B cell (primary cell): ENCODE measurements at places on chromosomes 5 and 9.

- no peak for DNase-seq
Measured at GRCh38 chr5:145941448-145942130, 5.2 kb downstream of the SH3RF2 start.

GRCh38 chr9:3852545-3852944 is 326.7 kb upstream of the RFX3 start:
- no peak for DNase-seq

GRCh38 chr9:6605202-6605601 is 40.3 kb downstream of the GLDC start:
- peak; percentile 63 for DNase-seq

GRCh38 chr9:133948561-133949485 is 43.3 kb downstream of the VAV2 start:
- DNase-seq = no peak

GRCh38 chr5:83551821-83552220 is 80.3 kb downstream of the VCAN start:
- DNase-seq = no peak

DNA sequence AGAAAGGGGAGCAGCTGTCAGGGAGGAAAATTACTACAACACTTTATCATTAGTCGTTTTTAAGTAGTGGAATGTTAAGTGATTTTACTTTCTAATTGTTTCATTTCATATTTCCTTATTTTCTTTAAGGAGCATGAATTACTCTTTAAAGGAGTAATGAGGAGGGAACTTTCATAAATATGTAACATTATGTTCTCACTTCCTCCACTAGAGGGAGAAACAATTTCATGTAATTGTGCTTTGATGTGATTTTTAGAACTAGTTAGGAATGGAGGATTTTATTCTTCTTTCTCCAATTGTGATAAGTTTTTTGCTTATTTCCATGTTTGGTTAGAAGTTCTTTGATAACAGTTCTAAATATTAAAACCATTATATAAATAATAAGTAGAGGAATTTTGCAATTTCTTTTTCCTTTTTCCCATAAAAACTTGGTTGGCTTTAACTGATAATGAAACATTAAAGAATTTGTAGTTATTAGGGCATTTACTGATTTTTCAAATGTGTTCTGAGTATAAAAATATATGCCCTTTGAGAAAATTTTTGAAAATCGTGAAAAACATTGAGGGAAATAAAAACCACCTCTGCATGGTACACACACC is 25.6 kb downstream of the CEP78 start:
- DNase-seq = peak; percentile 27

DNA sequence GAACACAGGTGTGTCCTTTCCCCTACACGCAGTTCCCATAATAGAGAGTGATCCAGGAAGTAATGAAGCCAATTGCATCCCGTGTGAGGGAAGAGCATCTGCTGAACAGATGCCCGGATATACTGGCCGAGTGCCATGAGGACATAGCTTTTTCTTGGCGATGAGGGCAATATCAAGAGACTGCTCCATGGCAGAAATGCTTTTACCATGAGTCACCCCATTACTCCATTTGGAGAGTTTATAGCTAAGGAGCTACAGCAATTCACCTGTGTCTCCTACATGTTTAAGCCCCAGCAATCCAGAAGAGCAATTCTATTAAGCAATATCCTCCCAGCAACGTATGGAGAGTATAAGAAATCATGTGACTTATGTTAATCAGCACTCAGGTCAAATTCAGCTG is 222.0 kb upstream of the KLF4 start:
- no peak for DNase-seq

DNA sequence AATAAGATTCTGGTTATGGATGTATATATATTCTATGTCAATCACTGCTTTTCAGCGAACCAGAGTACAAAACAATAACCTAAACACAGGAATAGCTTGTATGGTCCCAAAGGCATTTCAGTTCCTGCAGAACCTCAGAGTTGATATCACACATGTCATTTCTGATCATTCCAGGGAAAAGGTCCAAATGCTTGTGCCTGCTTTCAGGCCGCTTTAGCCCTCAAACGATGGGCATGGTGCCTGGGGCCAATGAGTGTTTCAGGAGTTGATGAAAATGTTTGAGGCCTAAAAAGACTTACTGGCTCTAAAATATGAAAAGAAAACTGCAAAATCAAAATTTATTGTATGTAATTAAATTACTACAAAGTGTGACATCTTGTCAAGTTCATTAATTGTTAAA is 22.8 kb downstream of the ANGPTL2 start:
- DNase-seq = no peak

DNA sequence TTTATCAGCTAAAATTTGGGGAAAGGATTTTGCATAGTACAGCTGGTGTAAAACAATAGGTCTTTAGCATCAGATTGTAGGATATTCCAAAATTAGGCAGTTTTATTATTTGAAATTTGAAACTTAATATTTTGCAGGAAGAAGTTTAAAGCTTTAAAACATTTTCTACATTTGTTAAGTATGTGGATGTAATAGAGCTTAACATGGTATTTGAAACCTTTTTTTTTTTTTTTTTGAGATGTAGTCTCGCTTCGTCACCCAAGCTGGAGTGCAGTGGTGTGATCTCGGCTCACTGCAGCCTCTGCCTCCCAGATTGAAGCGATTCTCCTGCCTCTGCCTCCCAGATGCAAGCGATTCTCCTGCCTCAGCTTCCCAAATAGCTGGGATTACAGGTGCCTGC is 2.9 kb downstream of the DENND4C start:
- DNase-seq = no peak

DNA sequence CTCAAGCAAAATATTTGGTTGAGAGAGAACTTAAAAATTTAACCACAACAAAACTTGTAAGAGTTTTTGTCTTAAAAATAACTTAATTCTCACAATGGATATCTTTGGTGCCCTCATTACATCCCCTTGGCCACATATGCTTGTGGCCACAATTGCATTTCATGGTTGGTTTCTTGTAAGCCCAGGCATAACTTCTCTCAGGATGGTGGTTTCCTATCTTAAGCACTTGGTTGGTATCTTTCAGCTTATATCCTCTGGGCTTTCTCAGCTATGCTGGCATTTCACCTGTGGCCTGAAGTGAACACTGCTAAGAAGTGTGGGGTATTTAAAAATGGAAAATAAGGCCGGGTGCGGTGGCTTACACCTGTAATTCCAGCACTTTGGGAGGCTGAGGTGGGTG is 212.4 kb upstream of the MEF2C start:
- no peak for DNase-seq

- DNase-seq = peak; percentile 75
Measured at GRCh38 chr5:143402553-143403333, 743 bp downstream of the NR3C1 start.

GRCh38 chr9:127896395-127897192 is 2.8 kb downstream of the ST6GALNAC6 start:
- peak; percentile 10 for DNase-seq

DNA sequence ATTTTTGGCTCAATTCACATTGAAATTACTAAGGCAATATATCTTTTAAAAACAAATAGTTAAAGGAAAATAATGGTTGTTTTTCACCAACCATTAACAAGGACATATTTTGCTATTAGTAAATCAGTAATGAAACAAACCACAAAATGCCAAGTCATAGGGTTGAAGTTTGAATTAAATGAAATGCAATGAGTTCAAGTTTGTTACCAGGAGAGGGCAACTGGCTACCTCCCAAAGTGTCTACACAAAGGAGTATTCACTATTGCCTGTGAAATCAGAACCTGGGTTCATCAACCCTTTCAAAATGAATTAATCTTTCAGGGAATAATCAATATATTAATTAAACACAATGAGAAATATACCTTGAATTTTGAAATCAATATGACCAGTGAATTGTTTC is 138.4 kb upstream of the DMRTA1 start:
- DNase-seq = no peak

DNA sequence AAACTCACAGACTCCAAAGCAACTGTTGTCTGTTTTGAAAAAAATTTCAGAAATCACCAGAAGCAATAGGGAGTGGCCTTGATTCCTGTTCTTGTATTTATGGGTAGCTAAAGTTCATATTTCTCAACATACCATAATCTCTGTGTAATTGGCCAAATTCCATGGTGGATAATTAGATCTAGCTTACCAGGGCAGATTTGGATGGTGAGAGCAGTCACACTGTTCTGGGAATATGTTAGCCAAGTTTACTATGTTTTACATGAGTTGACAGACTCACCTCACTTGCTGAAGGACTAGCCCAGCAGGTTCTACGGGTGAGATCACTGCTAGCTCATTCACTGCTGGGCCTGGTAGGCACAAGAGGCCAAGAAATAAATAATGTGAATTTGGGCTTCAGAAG is 32.7 kb upstream of the CDKN2B start:
- no peak for DNase-seq

- DNase-seq = no peak
Measured at GRCh38 chr5:8314965-8315364, 446.0 kb downstream of the MTRR start.

- no peak for DNase-seq
Measured at GRCh38 chr5:42677156-42677842, 79.3 kb upstream of the CCDC152 start.

DNA sequence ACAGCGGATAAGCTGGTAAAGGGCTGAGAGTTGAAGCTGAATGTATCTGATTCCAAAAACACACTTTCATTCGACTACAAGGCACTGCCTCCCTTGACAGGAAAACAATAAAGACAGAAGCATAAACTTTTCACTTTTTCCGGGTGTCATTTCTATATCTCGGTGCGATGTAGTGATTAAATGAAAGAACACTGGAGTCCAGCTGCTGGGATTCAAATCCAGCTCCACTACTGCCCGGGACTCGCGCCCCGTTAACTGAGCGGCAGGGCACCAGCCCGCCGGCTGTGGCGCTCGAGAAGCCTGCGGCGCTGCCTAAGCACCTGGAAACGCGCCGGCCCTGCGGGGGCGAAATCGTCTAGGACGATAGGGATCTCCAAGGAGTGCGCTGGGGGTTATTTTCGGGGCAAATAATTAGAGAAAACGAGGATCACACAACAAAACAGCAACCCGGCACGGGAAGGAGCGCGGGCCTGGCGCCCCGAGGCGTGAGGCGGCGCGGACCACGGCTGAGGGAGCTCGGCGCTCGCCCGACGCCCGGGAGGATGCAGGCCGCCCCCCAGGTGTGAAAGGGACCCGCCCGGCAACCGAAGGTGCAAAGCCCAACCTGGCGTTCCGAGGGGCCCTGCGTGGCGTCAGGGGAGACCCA is 837 bp downstream of the UIMC1 start:
- peak; percentile 81 for DNase-seq

GRCh38 chr9:109806506-109807115 is 26.6 kb downstream of the PALM2AKAP2 start:
- DNase-seq = no peak

DNA sequence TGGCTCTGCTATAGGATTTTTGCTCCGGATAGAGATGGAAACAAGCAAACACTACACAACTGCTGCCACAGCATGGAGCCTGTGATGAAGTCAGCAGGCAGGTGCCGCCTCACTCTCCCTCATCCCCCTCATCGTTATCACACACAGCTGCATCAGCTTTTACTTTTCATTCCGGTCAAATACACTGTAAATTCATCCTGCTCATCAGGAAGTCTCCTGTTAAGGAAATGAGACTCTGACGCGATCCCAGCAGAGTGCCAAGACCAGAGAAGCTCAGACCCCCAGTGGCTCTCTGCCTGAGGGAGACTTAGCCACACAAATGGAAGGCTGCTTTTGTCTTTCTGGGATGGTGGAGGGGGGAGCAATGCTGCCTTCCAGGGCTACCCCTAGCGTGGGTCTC is 270.2 kb downstream of the ELAVL2 start:
- DNase-seq = no peak

- DNase-seq = no peak
Measured at GRCh38 chr9:91066856-91067255, 265.2 kb downstream of the SYK start.

- no peak for DNase-seq
Measured at GRCh38 chr5:53542926-53543325, 17.5 kb upstream of the NDUFS4 start.

GRCh38 chr9:87271696-87272477 is 225.8 kb upstream of the DAPK1 start:
- no peak for DNase-seq

- peak; percentile 92 for DNase-seq
Measured at GRCh38 chr9:127698985-127699670, 7.7 kb upstream of the CFAP157 start.

DNA sequence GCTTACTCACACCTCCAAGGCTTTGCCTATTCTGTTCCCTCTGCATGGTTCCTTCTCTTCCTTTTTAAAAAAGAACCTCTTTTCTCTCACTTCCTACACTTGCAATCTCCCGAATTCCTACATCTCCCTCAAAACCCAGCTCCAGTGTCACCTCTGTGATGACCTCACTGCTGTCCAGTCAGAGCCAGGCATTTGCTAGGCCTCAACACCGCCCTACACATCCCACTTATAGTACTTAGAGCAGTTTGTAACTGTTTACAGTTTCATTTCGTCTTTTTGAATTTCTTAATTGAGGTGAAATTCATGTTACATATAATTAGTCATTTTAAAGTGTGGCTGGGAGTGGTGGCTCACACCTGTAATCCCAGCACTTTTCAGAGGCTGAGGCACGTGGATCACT is 30.8 kb downstream of the CD14 start:
- DNase-seq = no peak

GRCh38 chr9:34385561-34386230 is 9.0 kb upstream of the MYORG start:
- no peak for DNase-seq

GRCh38 chr9:125829743-125830142 is 82.6 kb downstream of the PBX3 start:
- peak; percentile 79 for DNase-seq

DNA sequence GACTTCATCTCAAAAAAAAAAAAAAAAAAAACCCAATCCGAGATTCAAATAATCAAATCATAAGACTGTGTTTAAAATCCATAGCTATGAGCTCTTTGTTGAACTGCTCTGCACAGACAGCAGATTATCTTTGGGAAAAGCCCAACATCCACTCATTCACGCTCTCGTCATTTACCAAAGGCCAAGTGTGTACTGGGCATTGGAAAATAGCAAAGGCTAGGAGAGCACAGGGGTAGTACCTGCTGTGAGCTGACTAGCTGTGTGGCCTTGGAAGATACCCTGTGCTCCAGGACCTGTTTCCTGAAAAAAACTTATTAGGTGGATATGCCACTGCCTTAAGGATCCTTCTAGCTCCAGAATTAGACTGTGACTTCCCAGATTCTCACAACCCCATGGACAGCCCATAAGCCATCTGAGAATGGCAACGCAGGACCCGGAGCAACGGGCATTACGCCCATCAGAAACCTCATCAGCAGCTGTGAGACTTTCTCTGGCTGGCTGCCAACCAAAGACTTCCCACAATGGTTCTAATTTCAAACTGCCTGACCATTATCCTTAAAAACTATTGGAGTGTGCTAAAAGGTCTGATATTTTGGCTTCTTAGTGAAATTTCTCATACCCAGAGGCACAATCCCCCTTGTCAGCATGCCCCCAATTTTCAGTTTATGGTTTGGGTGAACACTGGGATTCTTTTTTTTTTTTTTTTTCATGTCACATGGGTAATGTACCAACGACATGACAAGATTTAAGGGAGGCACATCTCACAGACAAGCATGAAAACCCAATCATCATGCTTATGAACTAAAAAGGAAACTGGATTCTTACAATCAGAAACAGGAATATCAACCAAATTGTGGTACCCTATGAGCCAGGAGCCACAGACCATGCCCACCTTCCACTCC is 16.8 kb downstream of the SERINC5 start:
- no peak for DNase-seq

GRCh38 chr5:55278778-55279177 is 28.7 kb downstream of the DHX29 start:
- no peak for DNase-seq

GRCh38 chr9:71504636-71505035 is 263.7 kb downstream of the CEMIP2 start:
- no peak for DNase-seq

- DNase-seq = no peak
Measured at GRCh38 chr5:53481159-53481886, 894 bp downstream of the FST start.

- DNase-seq = no peak
Measured at GRCh38 chr5:128736553-128736952, 198.5 kb upstream of the FBN2 start.
